Stimulated activated CD4-positive, alpha-beta T cell treated with anti-CD3 and anti-CD28 coated beads, TNF-alpha, amount 100 ng/mL, for 48 hours (primary cell): ENCODE measurements at places on chromosomes 5 and 9.

DNA sequence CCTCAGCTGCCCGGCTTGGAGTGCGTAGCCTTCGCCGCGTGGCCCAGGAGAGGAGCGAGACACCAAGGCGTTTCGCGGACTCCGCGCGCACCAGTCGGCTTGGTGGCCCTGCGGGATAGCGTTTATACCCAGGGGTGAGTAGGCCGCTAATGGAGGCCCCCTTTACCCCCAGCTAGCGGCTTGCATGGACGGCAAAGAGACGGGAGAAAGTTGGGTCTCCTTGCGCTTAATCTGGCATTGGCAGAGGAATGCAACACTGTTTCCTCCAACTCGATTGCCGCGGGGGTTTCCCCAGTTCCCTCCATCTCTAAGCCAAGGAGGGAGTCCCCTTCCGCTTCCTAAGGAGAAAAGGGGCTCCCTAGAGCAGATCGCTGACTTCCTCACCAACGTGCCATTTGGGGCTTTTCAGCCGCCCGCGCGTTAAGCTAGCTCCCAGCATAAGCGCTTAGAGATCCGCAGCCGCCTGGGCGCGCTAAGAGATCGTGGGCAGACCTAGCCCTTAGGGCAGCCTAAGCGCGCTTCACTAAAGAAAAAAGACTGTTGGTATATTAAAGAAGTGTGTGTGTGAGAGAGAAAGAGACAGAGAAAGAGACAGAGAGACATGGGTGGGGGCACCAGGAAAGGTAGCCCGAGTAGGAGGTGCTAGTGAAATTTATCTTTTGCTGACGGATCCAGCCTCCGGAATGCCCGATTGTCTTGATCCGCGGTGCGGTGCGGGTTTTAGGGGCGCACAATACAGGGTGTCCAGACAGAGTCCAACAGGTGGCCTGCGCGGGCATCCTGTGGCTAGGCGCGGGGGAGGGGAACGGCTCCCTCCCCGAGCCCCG is 597.9 kb upstream of the SGCD start:
- DNase-seq = no peak

DNA sequence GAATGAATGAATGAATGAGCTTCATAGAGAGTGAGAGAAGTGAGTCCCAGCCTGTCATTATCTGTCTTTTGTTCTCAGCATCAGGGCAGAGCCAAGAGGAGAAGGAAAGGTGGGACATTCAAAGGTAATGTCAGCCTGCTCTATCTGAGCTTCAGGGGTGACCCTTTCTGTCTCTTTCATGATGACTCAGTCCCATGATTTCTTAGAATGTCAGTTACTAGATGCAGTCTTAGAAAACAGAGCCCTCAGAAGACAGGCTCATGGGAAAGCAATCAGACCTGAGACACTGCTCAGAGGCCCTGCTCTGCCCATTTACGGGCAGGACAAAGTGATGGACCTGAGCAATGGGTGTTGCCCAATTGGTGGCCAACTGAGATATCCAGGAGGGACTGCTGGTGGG is 1.1 kb downstream of the SPATA31D1 start:
- DNase-seq = no peak

- no peak for DNase-seq
Observed at GRCh38 chr5:10323588-10324488, 16.1 kb upstream of the CMBL start.

DNA sequence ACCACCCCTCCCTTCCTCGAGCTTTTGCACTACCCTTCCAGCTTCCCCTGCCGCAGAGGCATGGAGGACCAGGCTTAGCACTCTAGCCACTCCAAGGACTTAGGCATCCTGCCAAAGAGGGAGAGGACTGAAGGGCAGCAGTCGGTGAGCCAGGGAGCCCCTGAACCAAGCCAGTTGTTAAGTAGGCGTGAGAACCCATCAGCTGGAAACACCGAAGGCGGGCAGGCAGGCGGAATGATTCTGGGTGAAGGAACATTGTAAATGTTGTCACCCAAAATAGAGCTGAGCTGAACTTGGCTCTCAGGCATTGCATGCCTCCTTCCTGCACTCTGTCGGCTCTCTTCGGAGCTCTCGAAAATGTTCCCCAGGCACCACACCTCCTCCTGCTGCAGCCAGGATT is 42.8 kb downstream of the NRG2 start:
- DNase-seq = no peak

DNA sequence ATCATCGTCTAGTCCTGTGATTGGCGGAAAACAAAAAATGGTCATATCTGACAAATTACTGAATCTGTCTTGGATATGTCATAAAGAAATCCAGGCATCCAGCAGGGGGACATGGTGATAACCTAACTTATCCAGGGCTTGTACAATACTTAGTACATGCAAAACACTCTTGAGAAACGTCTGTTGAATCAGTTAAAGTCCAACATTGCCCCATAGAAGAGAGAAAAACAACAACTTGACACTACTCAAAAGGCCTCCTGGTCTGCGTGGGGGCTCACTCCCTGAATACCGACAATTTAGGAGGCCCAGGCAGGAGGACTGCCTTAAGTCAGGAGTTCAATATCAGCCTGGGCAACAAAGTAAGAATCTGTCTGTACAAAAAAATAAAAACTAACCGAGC is 217.5 kb downstream of the DCP2 start:
- no peak for DNase-seq

DNA sequence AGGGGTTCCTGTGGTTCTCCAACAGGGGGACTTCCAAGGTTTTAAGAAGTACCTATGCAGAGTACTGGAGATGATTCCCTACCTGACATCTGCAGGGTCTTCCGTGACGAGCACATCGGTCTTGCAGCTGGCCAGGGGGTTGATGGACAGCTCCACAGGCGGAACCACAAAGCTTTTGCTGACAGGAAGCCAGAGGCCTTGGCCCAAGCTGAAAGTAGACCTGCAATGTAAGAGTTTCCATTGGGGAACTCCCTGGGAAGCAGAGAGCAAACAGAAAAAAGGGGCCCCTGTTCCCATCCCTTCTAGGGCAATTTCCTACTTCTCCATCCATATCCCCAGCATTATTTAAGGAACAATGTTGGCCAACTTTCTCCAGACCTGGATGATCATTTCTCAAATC is 288.0 kb downstream of the TRIM32 start:
- DNase-seq = no peak

- DNase-seq = no peak
Observed at GRCh38 chr5:15215056-15215455, 284.9 kb upstream of the FBXL7 start.

GRCh38 chr5:143413958-143414669 is 10.6 kb upstream of the NR3C1 start:
- DNase-seq = no peak

DNA sequence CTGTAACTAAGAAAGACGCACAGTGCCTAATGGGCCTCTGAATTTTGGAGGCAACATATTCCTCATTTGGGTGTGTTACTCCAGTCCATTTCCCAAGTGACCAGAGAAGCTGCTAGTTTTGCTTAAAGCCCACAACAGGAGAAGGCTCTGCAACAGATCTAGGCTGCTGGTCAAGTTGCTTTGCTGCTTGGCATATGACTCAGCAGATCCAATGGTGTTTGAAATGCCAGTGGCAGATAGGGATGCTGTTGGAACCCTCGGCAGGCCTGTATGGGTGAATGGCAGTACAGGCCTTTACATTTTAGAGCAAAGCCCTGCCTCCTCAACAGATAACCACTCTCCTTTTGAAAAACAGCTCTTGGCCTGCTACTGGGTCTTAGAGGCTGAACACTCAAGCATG is 36.2 kb upstream of the ROR2 start:
- DNase-seq = no peak

DNA sequence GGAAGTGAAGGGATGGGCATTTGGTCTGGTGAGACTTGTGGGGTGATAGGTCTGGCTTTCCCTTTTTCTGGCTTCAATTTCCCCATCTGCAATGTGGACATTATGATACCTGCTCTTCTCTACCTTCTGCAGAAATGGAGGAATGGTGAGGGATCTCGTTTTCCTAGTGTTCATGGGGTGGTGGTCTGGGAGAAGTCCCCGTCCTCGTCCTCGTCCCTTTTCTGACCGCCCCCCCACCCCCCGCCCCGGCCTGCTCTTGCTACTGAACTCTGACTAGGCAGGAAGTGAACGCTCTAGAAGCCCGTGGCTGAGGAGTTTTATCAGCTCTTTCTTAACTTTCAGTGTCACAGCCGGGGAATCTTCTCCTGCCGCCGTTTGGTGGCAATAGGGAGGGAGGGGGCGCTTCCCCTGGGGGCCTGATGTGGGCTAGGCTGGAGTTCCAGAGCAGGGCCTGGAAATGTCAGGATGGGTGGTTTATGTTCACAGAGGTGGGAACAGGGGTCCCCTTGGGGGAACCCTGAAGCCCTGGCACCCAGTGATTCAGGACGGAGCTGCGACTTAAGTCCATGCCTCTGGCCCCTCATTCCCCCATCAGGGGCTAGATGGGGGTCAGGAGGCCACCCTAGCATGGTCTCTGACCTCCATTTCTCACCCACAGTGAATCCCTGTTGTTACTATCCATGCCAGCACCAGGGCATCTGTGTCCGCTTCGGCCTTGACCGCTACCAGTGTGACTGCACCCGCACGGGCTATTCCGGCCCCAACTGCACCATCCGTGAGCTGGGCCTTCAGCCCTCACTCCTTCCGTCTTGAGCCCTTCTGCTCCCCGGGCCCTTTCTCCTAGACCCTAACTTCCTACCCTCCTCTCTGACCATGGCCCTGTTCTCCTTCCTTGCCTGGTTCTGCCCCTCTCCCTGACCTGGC is 6.7 kb downstream of the PTGS1 start:
- no peak for DNase-seq

- DNase-seq = no peak
Observed at GRCh38 chr9:127574072-127574993, 37.7 kb upstream of the STXBP1 start.

DNA sequence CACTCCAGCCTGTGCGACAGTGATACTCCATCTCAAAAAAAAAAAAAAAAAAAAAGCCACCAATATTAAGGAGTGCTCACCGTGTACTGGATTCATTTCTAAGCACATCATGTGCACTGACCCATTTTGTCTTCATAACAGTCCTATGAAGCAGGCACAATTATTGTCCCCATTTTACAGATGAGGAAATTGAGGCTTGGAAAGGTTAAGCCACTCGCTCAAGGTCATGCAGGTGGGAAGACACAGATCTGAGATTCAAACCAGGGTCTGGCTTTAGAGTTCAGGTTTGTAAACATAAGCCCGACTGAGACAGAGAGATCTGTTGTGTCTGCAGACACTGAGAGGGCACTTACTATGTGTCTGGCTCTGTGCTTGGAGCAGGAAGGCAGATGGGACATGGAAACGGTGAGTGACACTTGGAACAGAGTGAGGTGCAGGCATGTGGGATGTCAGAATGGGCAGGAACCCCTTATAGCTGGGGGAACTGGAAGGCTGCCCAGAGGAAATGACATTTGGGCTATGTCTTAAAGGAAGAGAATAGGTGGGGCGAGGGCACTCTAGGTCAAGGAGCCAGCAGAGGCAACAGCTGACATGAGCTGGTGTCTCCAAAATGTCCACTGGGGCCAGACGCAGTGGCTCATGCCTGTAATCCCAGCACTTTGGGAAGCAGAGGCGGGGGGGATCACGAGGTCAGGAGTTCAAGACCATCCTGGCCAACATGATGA is 69.9 kb downstream of the STK10 start:
- DNase-seq = no peak

DNA sequence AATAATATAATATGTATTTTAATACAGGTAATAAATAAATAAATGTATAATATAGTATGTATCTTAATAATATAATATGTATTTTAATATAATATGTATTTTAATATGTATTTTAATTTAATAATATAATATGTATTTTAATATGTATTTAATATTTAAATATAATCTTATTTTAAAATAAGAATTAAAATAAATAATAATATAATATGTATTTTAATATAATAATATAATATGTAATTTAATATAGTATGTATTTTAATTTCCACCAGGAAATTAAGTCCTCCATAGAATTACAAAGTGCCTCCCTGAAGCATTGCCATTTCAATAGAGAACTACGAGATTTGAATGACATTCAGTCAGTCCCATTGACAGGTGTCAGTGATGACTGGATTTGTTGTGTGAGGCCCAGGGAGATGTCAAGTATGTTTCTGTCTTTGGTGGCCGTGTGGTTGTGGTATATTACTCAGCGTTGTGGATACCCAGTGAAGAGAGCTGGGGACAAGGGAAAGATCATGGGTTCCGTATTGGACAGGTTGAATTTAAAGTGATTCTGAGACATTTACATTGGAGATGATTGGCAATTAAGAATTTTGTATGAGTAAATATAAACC is 14.2 kb upstream of the C5orf46 start:
- DNase-seq = no peak

- no peak for DNase-seq
Observed at GRCh38 chr5:39079147-39079546, 4.9 kb upstream of the RICTOR start.

- no peak for DNase-seq
Observed at GRCh38 chr5:148776780-148777179, 49.6 kb upstream of the ADRB2 start.

GRCh38 chr5:88732181-88732633 is 150.8 kb downstream of the MEF2C start:
- no peak for DNase-seq

- DNase-seq = no peak
Observed at GRCh38 chr5:145062280-145063062, 772.7 kb downstream of the PRELID2 start.

DNA sequence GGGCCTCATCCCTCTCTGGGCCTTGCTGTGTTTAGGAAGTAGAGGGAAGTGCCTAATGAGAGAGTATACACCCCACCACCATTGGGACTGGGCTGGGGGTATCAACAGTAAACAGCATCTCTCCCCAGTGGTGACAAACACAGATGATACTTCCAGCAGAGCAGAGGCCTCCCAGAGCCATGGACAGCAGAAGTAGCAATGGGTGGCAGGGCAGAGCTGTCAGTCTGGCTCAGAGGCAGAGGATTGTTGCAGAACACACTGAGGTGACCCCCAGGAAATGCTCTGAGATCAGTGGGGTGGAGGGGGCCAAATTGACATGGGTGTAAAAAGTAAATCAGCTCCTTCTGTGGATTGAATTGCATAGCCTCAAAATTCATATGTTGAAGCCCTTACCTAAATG is 12.1 kb upstream of the P4HA2 start:
- no peak for DNase-seq

GRCh38 chr9:85521371-85522197 is 220.2 kb downstream of the AGTPBP1 start:
- DNase-seq = no peak

GRCh38 chr9:74036549-74037231 is 460.4 kb upstream of the RORB start:
- no peak for DNase-seq

DNA sequence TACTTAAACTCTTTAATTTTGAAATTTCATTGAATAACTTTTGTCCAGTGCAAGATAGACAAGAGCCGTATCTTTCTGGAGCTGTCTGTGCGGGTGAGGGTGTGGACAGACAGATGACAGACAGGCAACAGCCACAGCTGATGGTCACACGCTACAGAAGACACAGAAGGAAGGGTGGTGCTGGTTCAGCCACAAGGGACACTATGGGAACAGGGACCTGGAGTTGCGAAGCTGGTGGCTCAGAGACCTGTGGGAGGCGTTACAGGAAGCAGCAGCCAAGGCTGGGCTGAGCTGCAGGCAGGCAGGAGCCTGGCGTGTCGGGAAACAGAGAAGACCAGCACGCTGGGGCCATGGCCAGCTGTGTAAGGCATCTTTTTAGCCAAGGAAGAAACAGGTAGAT is 104.4 kb downstream of the WNK2 start:
- DNase-seq = no peak

- DNase-seq = no peak
Observed at GRCh38 chr5:175096469-175097165, 347.4 kb downstream of the DRD1 start.
